ENCODE measurements at places on chromosomes 2 and 18.
A peak's percentile ranks its signal among the peaks of the same experiment; 100 is the strongest.

DNA sequence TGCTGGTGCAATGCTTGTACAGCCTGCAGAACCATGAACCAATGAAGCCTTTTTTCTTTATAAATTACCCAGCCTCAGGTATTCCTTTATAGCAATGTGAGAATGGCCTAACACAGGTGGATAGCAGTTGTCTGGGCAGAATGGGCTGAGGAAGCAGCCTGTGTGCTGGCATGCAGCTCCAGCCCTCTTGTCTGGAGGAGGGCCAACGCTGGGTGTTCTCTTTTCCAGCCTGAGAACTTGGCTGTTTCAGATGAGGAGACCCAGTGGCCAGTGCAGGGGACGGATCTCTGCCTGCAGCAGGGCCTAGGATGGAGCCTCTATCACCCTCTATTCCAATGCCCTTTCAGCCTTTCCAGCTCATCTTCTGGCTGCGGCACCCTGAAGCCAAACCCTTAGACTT, 58.8 kb downstream of the CTIF start:
- no peak for DNase-seq

DNA sequence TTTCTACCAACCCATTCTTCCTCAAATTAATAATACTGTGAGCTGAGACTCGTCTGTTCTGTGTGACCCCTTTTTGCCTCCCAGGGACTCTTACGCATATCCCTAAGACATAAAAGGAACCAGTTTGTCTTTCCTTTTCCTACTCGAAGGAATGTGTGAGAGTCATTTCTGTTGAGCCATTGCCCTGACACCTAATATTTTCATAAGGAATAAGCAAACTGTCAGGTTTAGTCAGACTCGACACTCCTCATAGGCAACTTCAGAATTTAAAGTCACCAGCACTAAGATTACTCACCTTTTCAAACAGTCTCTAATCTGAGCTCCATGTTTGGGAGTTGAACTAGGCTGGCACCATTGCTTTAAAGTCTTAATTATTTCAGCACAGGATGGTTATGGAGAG, 305.5 kb downstream of the IKZF2 start:
- no peak for DNase-seq

DNA sequence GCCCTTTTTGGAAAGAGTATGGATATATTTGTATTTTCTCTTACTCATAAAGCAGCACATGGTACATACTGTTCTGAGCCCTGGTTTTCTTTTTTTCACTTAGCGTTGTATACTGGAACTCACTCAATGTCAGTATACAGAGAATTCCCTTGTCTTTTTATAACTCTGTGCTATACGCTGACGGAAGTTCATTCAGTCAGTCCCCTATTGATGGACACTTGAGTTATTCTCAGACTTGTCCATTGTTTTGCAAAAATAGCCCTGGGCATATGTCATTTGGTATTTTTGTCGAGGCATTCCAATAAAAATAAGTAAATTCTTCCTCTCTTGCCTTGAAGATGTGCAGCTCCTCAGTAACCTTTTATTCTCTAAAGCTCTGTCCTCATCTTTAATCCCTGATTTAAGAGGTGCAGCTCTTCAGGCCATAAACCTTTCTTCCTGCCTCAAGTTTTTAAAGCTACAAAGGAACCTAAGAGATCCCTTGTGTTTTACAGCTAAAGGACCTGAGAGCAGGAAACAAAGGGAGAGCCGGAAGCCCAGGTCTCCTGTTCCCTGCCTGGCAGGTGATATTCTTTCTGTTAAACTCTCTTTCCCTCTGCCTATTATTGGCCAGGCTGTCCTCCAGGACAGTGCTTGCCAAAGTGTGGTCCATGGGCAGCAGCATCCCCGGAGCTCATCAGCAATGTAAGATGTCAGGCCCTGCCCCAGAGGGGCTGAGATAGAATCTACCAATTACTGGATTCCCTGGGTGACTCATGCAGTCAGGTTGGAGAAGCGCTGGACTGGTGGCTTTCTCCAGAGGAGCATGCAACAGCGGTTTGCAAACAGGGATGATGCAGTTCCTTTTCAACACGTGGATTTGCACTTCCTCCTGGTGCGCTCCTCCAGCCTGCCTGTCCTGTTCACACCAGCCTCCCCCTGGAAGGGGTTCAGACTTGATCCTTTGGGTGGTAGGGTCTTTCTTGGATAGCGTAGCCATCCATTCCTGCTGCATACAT, 158.0 kb downstream of the NEDD4L start:
- no peak for DNase-seq

DNA sequence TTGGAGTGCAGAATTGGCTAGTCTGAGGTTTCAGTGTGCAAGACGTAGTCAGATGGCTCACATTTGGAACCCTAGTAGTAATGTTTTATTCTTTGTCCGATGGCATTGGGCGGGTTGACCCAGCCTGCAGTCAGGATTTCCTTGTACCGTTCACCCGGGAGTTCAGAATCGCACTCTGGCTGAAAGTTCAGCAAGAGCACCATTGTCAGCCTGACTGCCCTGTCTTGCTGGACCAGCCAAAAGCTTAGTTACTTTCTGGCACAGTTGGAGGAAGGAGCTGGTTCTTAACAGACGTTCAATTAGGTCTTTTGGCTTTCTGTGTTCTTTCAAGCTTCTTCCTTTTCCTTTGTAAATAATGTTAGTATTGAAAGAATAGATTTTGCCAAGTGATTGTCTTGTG, 18.6 kb downstream of the RMC1 start:
- DNase-seq: no peak

GRCh38 chr2:96396602-96397001, 61.0 kb downstream of the NCAPH start:
- DNase-seq: no peak

DNA sequence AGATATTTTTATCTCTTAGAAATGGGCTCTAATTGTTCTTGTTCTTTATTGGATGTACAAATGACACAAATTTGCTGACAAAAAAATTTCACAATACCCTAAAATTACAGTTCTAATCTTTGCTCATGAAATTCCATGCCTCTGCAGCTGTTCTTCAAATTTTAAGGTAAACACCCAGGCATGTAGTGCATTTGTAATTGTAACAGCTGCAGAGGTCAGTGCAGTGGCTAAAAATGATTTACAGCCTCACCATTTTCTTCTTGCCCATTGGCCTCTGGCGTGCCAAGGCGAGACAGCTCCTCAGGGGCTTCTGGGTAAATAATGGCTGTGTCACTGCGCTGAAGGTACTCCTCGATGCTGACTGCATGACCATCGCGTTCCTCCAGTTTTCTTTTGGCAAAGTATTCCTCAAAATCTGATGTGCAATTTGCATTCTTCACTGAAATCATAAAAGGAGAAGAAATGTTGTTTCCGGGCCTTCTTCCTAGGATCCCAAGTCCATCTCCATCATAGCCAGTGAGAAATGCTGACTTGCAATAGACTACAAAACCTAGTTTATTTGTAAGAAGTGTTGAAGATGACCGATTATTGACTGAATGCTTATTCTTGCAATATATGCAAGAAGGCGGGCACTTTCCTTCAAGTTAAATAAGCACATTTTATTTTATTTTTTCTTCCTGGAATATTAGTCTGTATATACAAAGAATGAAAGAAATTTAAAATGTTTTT, 115.2 kb downstream of the ZEB2 start:
- no peak for DNase-seq

DNA sequence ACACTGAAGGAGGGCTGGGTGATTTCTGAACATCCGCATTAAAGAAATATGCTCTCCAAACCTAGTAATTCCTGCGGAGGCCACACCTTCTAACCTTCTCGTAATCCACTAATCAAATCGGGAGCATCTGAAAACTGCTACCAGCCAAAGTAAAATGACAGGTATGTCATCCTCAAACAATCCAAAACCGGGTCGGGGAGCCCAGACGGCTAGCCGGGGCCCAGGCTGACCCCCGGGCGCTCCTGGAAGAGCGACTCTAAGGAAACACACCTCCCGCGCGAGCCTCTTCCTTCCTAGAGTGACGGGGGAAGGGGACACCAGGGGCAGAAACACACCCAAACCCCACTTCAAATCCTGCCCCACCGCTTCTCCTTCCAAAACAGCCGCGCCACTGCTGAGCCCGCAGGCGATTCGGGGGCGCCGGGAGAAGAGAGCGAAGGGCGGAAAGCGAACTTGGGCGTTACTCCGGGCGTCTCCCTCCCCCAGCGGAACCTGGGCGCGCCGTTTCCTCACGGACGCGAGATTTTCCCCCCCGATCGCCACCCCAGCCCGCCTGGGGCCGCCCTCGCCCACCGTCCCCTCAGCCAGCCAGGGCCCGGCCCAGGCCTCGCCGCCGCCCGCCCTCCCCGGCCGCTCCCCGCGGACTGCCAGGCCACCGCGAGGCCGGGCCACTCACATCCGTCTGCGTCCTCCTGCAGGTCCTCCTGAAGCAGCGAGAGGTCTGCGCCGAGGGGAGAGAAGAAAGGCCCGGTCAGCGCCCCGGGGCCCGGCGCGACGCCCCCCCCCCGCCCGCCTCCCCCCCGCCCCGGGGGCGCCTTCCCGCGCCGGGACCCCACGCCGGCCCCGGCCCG, 584 bp downstream of the PPP4R1 start:
- peak; percentile 72 for DNase-seq

- DNase-seq: no peak
Observed at GRCh38 chr18:23226930-23227725, 91.8 kb downstream of the CABLES1 start.

- DNase-seq: no peak
Observed at GRCh38 chr2:210360412-210360811, 45.4 kb upstream of the MYL1 start.

GRCh38 chr2:72891091-72891818, 4.0 kb downstream of the SPR start:
- no peak for DNase-seq

GRCh38 chr2:75932996-75933395, 222.3 kb upstream of the GCFC2 start:
- DNase-seq: no peak

DNA sequence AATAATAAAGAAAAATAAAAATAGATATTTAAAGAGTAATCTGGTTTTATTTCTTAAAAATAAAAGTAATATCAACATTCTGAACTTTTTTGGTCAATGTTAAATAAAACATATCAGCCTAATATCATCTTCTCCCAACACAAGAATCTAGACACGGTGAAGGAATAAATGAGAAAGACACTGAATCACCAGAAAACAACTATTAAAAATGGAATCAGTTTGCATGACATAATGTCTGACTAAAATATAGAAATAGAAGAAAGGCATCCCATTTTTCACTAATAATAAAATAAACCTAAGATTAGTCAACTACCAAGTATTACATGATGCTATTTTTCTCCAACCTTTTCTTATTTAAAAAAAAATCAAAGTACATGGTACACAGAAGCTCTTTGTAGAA, 30.8 kb upstream of the TNFAIP6 start:
- no peak for DNase-seq

DNA sequence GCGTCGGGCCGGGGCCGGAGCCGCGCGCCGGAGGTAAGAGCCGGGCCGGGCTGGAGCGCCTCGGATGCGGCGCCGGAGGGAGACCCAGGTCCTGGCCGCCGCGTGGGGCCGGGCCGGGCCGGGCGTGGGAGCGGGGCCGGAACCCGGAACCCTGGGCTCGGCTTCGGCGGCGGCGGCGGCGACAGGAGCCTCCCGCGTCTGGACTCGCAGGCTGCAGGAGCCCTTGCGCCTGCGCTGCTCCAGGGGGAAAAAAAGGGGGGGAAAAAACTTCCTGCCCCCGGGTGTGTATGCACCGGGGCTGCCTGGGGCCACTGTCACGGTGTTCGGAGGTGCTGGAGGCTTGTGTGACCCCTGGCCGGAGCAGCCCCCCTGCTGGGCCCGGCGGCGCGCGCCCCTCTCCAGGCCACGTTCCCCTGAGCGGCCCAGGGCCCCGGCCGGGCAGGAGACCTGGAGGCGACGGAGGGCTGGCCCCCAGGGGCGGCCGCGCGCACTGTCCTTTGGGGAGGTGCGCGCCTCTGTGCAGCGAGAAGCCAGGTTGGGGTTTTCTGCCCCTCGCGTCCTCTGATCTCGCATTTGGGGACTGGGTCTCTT, 864 bp downstream of the KLHL29 start:
- no peak for DNase-seq

DNA sequence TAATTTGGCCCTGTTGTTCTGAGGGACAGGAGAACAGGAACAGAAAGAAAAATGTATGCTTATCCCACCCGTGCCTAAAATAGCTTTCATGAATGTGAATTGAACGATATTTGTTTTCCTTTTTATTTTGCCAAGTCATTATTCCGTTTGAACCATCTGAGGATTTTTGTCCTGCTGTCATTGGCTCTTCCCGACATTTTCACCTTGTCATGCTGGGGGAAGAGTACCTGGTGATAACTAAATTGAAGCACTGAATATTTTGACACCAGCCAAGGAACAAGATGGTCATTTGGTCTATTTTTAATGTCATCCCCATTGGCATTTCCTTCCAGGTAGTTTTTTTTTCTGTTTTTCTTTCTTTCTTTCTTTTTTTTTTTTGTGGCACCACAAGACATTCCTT, 204.1 kb downstream of the DCC start:
- DNase-seq: no peak

GRCh38 chr2:28318023-28318422, 74.6 kb upstream of the FOSL2 start:
- DNase-seq: no peak

- no peak for DNase-seq
Observed at GRCh38 chr18:79299711-79300110, 96.0 kb upstream of the NFATC1 start.

- DNase-seq: peak; percentile 57
Observed at GRCh38 chr2:224983712-224984554, 58.3 kb downstream of the DOCK10 start.

- DNase-seq: no peak
Observed at GRCh38 chr2:554444-554843, 122.8 kb downstream of the TMEM18 start.

DNA sequence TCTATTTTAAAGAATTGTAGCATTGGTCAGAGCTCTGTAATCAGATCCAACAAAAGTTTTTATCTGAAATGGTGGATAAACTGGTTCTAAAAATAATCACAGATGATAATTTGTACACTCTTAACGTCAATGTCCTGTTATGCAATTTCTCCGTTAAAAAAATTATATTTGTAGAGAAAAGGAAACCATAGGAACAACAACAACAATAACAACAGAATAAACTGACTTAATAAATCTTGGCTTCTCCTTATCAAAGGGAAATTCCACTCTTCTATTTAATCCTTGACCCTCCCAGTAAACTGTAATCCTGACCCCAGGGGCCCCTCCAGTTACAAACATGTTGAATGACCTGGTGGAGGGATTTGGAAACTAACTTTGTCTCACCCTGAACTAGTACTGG, 78.6 kb upstream of the ZFP36L2 start:
- no peak for DNase-seq

DNA sequence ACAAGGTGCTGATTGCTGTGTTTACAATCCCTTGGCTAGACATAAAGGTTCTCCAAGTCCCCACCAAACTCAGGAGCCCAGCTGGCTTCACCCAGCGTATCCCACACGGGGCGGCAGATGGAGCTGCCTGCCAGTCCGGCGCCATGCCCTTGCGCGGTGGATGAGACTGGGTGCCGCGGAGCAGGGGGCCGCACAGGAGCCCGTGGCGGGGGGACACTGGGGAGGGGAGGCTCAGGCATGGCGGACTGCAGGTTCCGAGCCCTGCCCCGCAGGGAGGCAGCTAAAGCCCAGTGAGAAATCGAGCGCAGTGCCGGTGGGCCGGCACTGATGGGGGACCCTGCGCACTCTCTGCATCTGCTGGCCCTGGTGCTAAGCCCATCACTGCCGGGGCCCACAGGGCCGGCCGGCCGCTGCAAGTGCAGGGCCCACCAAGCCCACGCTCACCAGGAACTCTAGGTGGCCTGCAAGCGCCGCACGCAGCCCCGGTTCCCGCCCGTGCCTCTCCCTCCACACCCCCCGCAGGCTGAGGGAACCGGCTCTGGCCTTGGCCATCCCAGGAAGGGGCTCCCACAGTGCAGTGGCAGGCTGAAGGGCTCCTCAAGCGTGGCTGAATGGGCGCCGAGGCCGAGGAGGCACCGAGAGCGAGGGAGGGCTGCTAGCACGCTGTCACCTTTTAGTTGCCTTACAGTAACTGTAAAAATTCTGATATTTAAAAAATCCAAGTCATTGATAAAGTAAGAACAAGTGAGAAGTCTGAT, 930.0 kb upstream of the FSHR start:
- DNase-seq: no peak

All from midbrain (tissue), 1 donor.